ENCODE measurements at places on chromosomes 7 and 10.

GRCh38 chr10:12568391-12569009 is 219.2 kb downstream of the CAMK1D start:
- DNase-seq = no peak

- no peak for DNase-seq
These were observed 10.5 kb downstream of the LIPA start for GRCh38 chr10:89241026-89241425.

DNA sequence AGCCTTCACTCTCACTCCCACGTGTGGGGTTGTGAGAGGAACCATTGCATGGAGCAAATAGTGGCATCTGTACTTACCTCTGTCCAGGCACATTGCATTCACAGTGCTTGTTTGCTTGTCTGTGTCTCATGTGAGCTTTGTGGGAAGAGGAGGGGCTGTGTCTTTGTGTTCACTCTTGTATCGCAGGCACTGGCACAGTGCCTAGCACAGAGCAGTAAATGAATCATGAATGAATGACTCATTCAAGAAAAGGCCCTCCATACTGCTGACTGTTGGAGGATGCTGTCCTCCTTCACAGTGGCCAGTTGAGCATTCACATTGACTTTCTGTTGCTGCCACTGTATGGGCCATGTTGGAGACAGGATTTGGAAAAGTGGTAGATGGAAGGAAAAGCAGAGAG is 125.3 kb downstream of the SORCS3 start:
- no peak for DNase-seq

DNA sequence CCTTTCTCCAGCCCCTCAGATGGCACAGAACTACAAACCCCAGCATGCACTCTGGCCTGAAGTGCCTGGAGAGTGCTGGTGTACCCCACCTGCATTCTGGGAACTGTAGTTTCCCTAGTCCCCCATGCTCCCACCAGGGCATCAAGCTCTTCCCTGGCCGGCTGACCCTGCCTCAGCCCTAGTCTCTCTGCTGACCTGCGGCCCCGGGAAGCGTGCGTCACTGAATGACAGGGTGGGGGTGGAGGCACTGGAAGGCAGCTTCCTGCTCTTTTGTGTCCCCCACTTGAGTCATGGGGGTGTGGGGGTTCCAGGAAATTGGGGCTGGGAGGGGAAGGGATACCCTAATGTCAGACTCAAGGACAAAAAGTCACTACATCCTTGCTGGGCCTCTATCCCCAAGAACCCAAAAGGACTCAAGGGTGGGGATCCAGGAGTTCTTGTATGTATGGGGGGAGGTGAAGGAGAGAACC is 2.1 kb downstream of the NOS3 start:
- no peak for DNase-seq

DNA sequence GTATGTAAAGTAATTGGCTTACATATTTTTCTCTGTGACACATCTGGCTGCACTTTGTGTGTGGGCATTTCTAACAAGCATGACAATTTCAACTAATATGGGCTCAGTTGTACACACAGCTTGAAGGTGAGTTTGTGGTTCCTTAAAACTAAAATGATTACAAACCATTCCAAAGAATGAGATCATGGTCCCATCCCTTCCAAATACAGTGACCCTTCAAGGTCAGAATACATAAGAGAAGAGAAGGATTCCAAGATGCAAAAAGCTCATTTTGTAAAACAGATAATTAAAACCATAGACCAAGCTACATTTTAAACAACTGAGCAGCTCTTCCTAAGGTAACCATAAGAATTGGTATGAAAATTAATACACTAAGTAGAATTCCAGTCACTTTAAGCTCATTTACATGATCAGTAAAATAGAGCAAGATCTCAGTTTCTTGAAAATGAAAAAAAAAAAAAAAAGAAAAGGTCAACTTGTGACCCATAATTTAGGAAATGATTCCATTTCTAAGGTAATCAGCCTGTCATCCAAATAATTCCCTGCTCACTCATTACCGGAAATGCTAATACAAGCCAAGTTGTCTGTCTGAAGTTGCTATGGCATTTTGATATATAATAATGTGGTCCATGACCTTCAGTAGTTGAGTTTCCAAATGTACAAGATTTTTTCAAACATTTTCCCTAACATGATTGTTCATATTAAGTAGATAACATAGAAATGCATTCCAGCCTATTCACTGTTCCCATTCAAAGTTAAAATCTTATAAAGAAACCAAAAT is 688.5 kb downstream of the PARD3 start:
- DNase-seq = no peak

DNA sequence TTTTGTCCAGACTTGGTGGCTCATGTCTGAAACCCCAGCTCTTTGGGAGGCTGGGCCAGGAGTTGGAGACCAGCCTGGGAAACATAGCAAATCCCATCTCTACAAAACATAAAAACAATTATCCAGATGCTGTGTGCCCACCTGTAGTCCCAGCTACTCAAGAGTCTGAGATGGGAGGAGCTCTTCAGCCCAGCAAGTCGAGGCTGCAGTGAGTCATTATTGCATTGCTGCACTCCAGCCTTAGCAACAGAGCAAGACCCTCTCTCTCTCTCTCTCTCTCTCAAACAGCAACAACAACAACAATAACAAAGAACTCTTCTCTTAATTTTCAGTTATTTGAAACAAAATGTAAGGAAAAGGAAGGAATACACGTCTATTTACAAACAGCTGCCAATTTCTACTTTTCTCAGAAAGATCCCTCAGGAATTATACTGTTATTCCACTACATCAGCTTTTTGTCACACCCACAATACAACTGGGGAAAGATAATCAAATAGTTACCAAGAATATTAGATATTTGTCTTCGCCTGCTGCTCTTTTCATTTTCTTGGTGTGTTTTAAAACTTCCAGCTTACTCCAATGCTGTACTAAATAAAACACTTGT is 5.1 kb upstream of the TSPAN12 start:
- no peak for DNase-seq

GRCh38 chr7:15345216-15345615 is 216.6 kb downstream of the AGMO start:
- no peak for DNase-seq

- DNase-seq = no peak
These were observed 199.3 kb upstream of the AUTS2 start for GRCh38 chr7:69398986-69399385.

- DNase-seq = no peak
These were observed 111.7 kb downstream of the GLI3 start for GRCh38 chr7:42125321-42125720.

GRCh38 chr10:28858646-28859045 is 181.3 kb downstream of the BAMBI start:
- DNase-seq = no peak

GRCh38 chr7:28364082-28364481 is 48.2 kb upstream of the CREB5 start:
- DNase-seq = no peak

GRCh38 chr10:89062861-89063260 is 72.3 kb downstream of the FAS start:
- DNase-seq = no peak

DNA sequence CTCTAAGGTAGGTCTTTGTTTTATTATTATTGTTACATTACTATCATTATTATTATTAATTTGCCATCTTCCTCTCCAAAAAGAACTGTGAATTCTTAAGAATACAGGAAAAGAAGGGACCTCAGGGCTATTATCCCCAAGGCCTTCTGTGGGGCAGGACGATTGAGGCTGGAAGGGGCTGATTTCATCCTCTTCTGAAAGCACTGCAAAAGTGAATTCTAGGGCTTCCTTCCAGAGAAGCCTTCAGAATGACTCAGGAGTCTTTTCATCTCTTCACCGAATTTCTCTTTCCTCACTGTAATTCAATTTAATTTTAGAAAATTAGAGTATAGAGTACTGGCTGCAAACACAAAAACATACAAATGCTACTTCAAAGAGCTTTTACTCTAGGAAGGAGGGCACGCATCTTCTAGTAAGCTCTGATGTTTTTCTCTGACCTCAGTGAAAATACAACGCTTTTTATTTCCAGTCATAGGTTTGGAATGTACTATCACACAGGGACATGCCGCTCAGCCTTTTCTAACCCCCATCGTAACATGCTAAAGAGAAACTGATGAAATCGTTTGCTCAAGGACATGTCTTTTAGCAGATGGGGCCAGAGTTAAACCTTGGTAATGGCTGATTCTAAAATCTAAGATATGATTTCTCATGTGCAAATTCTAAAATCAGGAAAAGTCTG is 280.2 kb upstream of the PITRM1 start:
- no peak for DNase-seq

- DNase-seq = no peak
These were observed 36.6 kb downstream of the RASGEF1A start for GRCh38 chr10:43230101-43230908.

- no peak for DNase-seq
These were observed 87.3 kb downstream of the RUNDC3B start for GRCh38 chr7:87715545-87715944.

- no peak for DNase-seq
These were observed 297.5 kb upstream of the NRP1 start for GRCh38 chr10:33631991-33632390.

DNA sequence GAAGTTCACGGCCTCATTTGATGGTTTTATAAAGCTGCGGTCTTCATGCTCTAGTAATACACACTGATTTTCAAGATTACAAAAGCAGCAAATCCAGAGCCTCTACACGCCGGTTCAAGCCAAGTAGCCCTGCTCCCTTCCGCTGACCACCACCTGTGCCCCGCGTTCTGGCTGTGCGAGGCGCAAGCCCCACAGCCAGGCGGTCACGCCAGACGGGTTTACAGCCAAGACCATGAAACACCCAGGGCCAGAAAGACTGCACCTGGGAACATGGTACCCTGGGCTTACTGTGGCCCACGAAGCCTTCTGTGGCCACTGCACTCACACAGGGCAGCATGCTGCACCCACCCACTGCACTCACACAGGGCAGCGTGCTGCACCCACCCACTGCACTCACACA is 33.6 kb downstream of the GPER1 start:
- DNase-seq = no peak
